ENCODE measurements at places on chromosomes 12 and 14.

DNA sequence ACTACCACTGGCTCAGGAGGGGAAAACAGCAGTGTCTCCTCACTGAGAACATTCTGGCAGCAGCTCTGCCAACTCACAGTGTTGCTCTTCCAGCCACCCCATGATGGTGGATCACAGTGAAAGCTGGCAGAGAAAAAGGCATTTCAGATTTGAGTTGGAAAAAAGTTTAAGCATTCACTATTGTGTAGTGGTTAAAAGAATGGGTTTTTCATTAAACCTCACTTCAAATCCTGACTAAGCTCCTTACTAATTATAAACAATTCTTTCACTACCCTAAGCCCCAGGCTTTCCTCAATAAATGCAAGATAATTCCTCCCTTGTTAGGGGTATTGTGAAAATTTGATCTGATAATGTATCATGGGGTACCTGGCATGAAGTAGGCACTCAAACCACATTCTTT lies 518.1 kb downstream of the SNAPC1 start:
- no peaks in the 10 kb centered on the region for H3K4me1 ChIP-seq
- DNase-seq: no peak
- no peak overlapping the region for H3K4me3 ChIP-seq
- H3K36me3 ChIP-seq: no peaks in the 10 kb centered on the region
- H3K27me3 ChIP-seq: no peaks in the 10 kb centered on the region

GRCh38 chr14:103144085-103144484 lies 20.8 kb downstream of the TNFAIP2 start:
- no peaks in the 10 kb centered on the region for H3K36me3 ChIP-seq
- peaks cover 4% of the 10 kb centered on the region for H3K4me1 ChIP-seq
- H3K27ac ChIP-seq: no peak overlapping the region
- DNase-seq: no peak
- no peak overlapping the region for H3K4me3 ChIP-seq

- H3K36me3 ChIP-seq: no peaks in the 10 kb centered on the region
- H3K4me3 ChIP-seq: no peak overlapping the region
- no peaks in the 10 kb centered on the region for H3K27me3 ChIP-seq
- DNase-seq: no peak
- H3K4me1 ChIP-seq: no peaks in the 10 kb centered on the region
- H3K27ac ChIP-seq: no peak overlapping the region
Measured at GRCh38 chr12:128313931-128314330, 47.0 kb downstream of the TMEM132C start.

GRCh38 chr12:54018468-54018984 lies 9.7 kb upstream of the HOXC6 start:
- H3K4me3 ChIP-seq: peak overlapping the region; percentile 30
- H3K4me1 ChIP-seq: peaks cover 17% of the 10 kb centered on the region
- H3K27ac ChIP-seq: no peak overlapping the region
- DNase-seq: no peak
- peaks cover 75% of the 10 kb centered on the region for H3K27me3 ChIP-seq

GRCh38 chr12:124660851-124661250 lies 93.4 kb upstream of the NCOR2 start:
- no peaks in the 10 kb centered on the region for H3K4me1 ChIP-seq
- no peak overlapping the region for H3K4me3 ChIP-seq
- H3K36me3 ChIP-seq: no peaks in the 10 kb centered on the region

DNA sequence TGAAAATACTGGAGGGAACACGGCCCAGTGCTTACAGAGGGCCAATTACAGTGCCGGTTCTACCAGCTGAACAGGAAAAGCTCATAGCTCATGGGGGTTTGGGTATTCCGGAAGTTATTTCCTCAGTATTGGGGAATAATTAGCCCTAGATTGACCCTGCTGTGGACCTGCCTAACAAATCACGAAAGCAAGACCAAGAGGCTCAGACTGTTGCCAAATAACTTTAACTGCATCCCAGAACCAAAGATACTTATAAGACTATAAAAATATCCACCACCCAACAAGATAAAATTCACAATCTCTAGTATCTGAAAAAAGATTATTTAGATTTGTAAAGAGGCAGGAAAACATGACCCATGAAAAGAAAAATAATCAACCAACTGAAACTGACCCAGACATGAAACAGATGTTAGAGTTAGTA lies 8.0 kb upstream of the OR5AU1 start:
- peaks cover 33% of the 10 kb centered on the region for H3K27me3 ChIP-seq
- no peak for DNase-seq
- peaks cover 3% of the 10 kb centered on the region for H3K4me1 ChIP-seq
- no peak overlapping the region for H3K4me3 ChIP-seq

DNA sequence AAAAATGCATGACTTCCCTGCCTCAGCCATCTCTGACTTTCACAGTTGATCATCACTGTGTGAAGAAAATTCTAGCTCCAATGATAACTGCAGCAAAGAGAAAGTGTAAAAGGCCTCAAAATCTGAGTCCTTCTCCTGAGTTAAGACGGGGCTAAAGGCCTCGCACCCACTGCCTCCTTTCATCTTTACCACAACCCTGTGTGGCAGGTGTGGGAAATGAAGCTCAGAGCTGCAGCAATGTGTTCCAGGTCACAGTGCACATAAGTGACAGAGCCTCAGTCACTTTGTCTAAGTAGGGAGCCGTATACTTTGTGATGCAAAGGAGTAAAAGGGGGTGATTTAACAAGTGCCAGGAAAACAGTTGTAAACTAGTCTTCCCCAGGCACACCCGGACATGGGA lies 144.7 kb upstream of the TMCC3 start:
- no peaks in the 10 kb centered on the region for H3K36me3 ChIP-seq
- no peaks in the 10 kb centered on the region for H3K4me1 ChIP-seq

DNA sequence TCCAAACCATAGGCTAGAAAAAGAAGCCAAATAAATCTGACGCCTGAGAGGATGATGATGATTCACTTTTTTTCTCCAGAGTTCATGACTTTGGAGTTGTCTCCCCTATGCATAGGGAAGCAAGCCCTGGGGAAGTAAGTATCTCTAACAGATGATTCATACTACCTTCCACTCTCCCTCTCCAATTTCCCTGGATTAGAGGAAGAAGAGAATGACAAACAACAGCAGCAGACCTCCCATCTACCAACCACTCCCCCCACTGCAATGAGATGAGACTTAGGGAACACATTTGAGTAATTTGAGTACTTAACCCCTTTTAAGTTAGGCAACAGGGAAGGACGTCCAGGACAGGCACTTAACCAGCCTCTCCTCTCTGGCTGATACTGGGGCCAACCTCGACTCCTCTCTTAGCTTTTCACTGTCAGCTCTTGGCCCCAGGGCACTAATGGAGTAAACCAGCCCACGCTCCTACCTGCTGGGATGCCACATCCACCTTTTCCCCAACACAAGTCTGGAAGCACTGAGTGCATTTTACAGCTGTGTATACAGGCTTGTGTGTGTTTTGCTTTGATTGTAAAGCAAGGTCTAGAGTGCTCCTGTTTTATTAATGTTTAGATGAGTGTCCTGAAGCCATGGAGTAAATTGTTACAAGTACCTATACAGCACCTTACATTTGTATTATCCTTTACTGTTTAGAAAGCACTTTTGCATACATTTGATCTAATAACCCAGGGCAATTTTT lies 180.7 kb downstream of the PHLDA1 start:
- H3K4me3 ChIP-seq: no peak overlapping the region
- no peak for DNase-seq
- H3K36me3 ChIP-seq: no peaks in the 10 kb centered on the region
- H3K4me1 ChIP-seq: no peaks in the 10 kb centered on the region
- peaks cover 50% of the 10 kb centered on the region for H3K27me3 ChIP-seq

- H3K4me3 ChIP-seq: no peak within 1 kb of the TSS
- peaks cover 55% of the 10 kb centered on the region for H3K36me3 ChIP-seq
- no peaks in the 10 kb centered on the region for H3K27me3 ChIP-seq
- peak; percentile 98 for DNase-seq
- H3K27ac ChIP-seq: peak within 1 kb of the TSS; percentile 43
Measured at GRCh38 chr12:55817345-55818139, at the start of the genes ORMDL2 and SARNP. ORMDL2 (plus strand) TSS chr12:55818041; CDS start chr12:55819000, 959 bp downstream. SARNP (minus strand) TSS chr12:55817724; CDS start chr12:55817701, 23 bp downstream.

DNA sequence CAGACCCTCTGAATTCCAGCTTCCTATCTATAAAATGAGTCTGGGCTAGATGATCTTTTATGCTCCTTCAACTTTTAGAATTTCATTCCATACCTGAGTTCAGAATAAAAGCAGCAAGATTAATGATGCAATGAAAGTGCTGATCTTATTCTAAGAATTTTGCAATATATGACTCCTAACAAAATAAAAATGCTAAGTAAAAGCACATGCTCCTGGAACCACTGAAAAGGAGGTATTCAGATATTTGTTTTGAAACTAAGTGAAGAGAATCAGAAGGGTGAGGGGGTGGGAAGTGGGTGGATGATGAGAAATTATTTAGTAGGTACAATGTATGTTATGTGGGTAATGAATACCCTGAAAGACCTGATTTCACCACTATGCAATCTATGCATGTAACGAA lies 216.6 kb downstream of the PTPRO start:
- no peak for DNase-seq
- peaks cover 6% of the 10 kb centered on the region for H3K4me1 ChIP-seq
- H3K27me3 ChIP-seq: no peaks in the 10 kb centered on the region
- H3K4me3 ChIP-seq: no peak overlapping the region

DNA sequence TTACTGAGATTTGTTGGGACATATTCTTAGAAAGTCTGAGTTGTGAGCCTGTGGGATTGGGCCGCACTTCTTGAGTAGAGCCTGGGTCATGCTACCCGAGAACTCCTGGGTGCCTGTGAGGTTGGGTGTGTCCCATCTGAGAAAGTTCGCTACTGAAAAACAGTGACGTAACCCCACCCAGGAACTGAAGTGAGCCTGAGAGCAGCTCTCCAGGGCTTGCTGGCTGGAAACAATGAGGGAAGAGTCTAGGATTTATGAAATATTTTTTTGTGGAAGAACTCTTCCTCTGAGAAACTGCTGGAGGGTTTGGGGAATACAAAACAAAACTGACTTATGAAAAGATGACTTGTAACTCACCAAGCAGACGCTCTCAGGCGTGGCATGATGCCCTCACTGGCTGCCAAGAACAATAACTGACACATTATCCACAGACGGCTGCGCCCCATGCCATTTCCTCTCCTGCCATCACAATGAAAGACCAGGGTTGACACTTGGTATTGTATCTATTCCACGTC lies 69.2 kb downstream of the RASSF3 start:
- DNase-seq: peak; percentile 47
- H3K27ac ChIP-seq: peak overlapping the region; percentile 63
- no peaks in the 10 kb centered on the region for H3K27me3 ChIP-seq
- peaks cover 18% of the 10 kb centered on the region for H3K36me3 ChIP-seq
- peak overlapping the region; percentile 34 for H3K4me3 ChIP-seq

DNA sequence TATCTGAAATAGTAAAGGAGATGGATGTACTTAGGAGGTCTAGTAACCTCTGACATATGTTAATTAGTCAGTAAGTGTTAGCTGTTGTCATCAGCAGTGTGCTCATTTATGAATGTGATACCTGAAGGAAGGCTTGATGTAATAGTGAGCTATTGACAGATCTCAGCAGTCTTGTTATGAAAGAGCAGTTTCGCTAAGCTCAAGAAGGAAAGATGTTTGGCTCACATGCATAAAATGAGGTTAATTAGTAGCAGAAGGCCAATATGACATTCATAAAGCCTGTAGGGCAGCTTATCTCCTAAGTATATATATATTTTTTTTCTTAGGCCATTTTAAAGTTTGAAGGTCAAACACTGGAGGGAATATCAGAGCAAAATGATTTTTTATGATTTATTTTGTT lies 2.8 kb downstream of the FAM234B start:
- H3K4me1 ChIP-seq: peaks cover 2% of the 10 kb centered on the region
- H3K4me3 ChIP-seq: no peak overlapping the region
- no peak for DNase-seq
- H3K36me3 ChIP-seq: no peaks in the 10 kb centered on the region

DNA sequence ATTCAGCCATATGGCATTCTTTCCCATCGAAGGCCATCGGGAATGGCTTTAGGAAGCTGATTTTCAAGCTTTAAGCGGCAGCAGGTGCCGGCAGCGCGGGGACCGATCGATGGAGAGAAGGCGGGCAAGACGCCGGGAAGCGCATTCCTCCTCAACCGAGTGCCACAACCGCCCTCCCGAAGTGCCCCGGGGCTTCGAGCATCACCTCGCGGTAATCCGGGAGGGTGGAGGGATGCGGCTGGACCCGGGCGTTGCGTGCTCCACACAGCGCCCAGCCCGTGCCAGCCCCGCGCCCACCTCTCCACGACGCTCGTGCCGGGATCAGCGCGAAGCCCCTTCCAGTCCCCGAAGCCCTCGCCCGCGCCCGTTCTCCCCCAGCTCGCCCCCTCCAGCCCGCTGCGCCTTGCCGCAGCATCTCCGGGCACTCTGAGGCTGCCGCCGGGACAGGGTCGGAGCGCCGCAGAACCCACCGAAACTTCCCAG lies 3.2 kb downstream of the USP44 start:
- H3K27ac ChIP-seq: peak overlapping the region; percentile 71
- H3K27me3 ChIP-seq: peaks cover 15% of the 10 kb centered on the region
- peaks cover 7% of the 10 kb centered on the region for H3K36me3 ChIP-seq
- H3K4me1 ChIP-seq: peaks cover 40% of the 10 kb centered on the region
- H3K4me3 ChIP-seq: peak overlapping the region; percentile 88

- H3K4me3 ChIP-seq: no peak overlapping the region
- no peak for DNase-seq
- no peaks in the 10 kb centered on the region for H3K36me3 ChIP-seq
Measured at GRCh38 chr14:22699801-22700564, 55.8 kb upstream of the OR6J1 start.

GRCh38 chr14:22200977-22201605 lies 387.9 kb downstream of the DAD1 start:
- H3K36me3 ChIP-seq: no peaks in the 10 kb centered on the region
- H3K4me3 ChIP-seq: no peak overlapping the region
- no peaks in the 10 kb centered on the region for H3K27me3 ChIP-seq

- H3K4me3 ChIP-seq: no peak overlapping the region
- H3K36me3 ChIP-seq: no peaks in the 10 kb centered on the region
- peaks cover 5% of the 10 kb centered on the region for H3K4me1 ChIP-seq
- H3K27me3 ChIP-seq: no peaks in the 10 kb centered on the region
- no peak overlapping the region for H3K27ac ChIP-seq
Measured at GRCh38 chr14:100474196-100474595, 113.0 kb downstream of the BEGAIN start.

- DNase-seq: no peak
- no peaks in the 10 kb centered on the region for H3K27me3 ChIP-seq
- H3K27ac ChIP-seq: no peak overlapping the region
- no peak overlapping the region for H3K4me3 ChIP-seq
Measured at GRCh38 chr12:29673346-29673745, 110.4 kb downstream of the TMTC1 start.

- no peak for DNase-seq
- no peak overlapping the region for H3K4me3 ChIP-seq
- no peak overlapping the region for H3K27ac ChIP-seq
- H3K4me1 ChIP-seq: peaks cover 55% of the 10 kb centered on the region
Measured at GRCh38 chr14:88016768-88017167, 11.8 kb downstream of the GPR65 start.

GRCh38 chr14:51600658-51601057 lies 51.1 kb upstream of the FRMD6 start:
- H3K4me3 ChIP-seq: no peak overlapping the region
- H3K4me1 ChIP-seq: no peaks in the 10 kb centered on the region
- H3K27ac ChIP-seq: no peak overlapping the region
- H3K36me3 ChIP-seq: no peaks in the 10 kb centered on the region
- no peak for DNase-seq
- H3K27me3 ChIP-seq: peaks cover 17% of the 10 kb centered on the region

GRCh38 chr12:131947482-131948027 lies 2.2 kb upstream of the EP400 start:
- H3K27me3 ChIP-seq: no peaks in the 10 kb centered on the region
- H3K36me3 ChIP-seq: peaks cover 22% of the 10 kb centered on the region

- peaks cover 24% of the 10 kb centered on the region for H3K27me3 ChIP-seq
- H3K27ac ChIP-seq: no peak overlapping the region
- no peak for DNase-seq
- peaks cover 3% of the 10 kb centered on the region for H3K4me1 ChIP-seq
- no peaks in the 10 kb centered on the region for H3K36me3 ChIP-seq
- H3K4me3 ChIP-seq: no peak overlapping the region
Measured at GRCh38 chr12:484096-484495, 24.4 kb downstream of the B4GALNT3 start.

Measured in activated T-helper 2 cell treated with anti-CD3 and anti-CD28 coated beads, Interferon-gamma antibody, Interleukin-2, Interleukin-4, amounts not matched to agents 10 μg/mL and 5 μg/mL and 100 μg/mL, durations not matched to agents 14 hours and 24 hours and 36 hours (primary cell).